Suppressor macrophage treated with lipopolysaccharide for 4 hours (primary cell): ENCODE measurements at places on chromosomes 1 and 21.

- DNase-seq, result peak; percentile 21
Observed at GRCh38 chr1:85258536-85259117, 835 bp downstream of the C1orf52 start.

GRCh38 chr1:201251411-201251810 lies 31.9 kb upstream of the PKP1 start:
- no peak for DNase-seq

DNA sequence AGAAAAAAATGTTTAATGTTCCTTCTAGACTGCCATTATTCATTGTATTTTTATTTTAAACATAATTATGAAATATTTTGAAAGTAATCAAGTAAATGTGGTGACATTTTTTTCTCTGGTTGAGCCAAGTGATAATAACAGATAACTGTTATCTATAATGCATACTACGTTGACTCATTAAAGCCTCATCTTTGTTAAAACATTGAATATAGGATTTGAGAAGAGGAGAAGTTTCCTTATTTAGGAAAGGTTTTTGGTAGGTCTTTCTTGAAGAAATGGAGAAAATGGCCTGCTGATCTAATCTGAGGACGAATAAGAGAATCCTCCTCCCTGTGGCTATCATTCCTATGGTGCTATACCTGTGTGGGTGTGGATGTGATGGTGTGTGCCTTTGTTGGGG lies 89.0 kb downstream of the NFIA start:
- DNase-seq, result no peak

- no peak for DNase-seq
Observed at GRCh38 chr1:52249831-52250230, 107.9 kb downstream of the ZFYVE9 start.

DNA sequence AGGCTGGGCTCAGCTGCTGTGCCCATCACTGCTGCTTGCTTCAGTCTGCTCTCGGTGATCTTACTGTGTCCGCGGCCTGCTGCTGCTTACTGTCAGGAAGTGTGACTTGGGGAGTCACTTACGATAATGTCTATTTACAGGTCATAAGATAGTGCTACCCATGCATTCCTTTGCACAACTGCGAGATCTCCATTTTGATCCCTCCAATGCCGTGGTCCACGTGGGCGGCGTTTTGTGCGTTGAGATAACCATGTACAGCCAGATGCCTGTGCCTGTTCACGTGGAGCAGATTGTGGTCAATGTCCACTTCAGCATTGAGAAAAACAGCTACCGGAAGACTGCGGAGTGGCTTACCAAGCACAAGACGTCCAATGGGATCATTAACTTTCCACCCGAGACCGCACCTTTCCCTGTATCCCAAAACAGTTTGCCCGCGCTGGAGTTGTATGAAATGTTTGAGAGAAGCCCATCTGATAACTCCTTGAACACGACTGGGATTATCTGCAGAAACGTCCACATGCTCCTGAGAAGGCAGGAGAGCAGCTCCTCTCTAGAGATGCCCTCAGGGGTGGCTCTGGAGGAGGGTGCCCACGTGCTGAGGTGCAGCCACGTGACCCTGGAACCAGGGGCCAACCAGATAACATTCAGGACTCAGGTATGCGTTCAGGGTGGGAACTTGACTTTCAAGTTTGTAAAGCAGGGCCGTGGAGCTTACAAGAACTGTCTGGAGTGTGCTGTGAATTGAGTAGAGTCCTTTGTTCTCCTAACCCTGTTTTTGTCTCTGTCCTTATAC lies 24.4 kb upstream of the PWP2 start:
- no peak for DNase-seq
